Right renal cortex interstitium (tissue), 3 donors: ENCODE measurements at places on chromosomes 1 and 21. TPM values are rescaled to one million over a fixed set of nuclear protein-coding genes. Genes with fewer than 3 reads are reported as not detected.

HAO2 gene
- polyA plus RNA-seq, result 87.5 TPM

PTPN7 gene
- 0.92 TPM for polyA plus RNA-seq

GPR89A gene
- polyA plus RNA-seq, result 38.5 TPM

KCNJ9 gene
- 0.08 TPM for polyA plus RNA-seq

AQP10 gene
- not detected for polyA plus RNA-seq

DNA sequence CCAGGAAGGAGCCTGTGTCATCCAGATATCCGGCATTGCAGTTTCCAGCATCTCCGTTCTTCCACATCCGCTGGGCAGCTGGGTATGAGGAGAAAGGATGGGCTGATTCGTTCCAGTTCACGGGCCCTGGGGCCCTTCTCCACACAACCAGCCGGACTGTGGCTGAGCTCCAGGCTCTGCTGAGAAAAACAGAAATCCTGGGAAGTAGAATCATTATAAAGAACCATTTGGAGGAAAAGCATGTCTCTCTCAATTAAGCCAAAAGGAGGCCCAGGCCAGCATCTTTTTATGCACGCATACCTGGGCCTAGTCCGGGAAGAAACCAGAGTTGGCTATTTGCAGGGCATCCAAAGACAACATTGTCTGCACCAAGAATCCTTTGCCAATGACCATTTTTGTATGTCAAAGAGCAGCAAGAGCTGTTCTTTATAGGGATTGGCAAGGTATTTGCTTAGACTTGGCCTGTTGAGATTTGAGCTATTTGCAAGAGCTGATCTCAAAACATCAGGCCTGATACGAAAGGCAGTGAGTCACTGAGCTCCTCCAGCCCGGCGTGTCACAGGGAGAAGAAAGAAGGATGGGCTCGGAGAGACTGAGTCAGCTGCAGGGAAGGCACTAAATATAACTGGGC lies 84.9 kb upstream of the ARHGEF16 start:
- DNase-seq, result no peak

DNA sequence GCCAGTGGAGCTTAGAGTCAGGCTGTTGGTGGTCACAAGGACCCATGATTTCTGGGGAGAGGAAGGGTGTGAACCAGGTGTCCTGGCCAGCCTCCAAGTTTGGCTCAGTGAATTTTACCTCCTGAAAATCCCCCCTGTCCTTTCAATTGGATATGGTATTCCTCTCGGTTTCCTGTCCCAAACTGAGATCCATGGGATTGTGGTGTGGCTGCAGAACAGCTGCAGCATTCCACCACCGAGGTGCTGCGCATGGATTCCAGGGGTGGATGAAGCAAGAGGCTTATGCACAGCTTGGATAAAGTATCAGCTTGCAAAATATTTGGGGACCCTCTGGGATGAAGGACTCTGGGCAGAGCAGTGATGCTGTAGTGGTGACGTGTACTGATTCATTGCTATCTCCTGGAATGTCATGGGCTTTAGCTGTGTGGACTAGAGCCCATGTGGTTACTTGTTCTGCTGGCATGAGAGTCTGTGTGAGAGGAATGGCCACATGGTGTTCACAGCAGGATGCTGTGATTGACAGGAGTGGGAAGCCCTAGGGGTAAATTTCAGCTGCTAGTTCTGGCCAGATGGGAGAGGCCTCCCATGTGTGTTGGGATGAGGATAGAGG lies 148.7 kb upstream of the SPAG17 start:
- DNase-seq, result no peak

GRCh38 chr21:38208118-38208517 lies 48.7 kb upstream of the KCNJ15 start:
- DNase-seq, result no peak

DNA sequence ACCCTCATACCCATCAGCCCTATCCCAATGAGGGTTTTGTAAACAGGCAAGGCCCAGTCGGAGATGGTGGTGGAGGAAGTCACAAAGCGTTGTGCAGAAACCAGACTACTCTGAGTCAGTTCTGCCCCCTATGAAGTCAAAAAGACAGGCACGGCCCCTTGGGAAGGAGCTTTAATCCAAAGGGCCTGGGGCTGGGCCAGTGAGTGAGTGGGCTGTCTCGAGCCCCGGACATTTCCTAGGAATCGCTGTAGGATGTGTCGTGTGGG lies 442 bp upstream of the AHCYL1 start:
- no peak for DNase-seq

- no peak for DNase-seq
Measured at GRCh38 chr1:183227422-183228346, 41.6 kb downstream of the LAMC2 start.

DNA sequence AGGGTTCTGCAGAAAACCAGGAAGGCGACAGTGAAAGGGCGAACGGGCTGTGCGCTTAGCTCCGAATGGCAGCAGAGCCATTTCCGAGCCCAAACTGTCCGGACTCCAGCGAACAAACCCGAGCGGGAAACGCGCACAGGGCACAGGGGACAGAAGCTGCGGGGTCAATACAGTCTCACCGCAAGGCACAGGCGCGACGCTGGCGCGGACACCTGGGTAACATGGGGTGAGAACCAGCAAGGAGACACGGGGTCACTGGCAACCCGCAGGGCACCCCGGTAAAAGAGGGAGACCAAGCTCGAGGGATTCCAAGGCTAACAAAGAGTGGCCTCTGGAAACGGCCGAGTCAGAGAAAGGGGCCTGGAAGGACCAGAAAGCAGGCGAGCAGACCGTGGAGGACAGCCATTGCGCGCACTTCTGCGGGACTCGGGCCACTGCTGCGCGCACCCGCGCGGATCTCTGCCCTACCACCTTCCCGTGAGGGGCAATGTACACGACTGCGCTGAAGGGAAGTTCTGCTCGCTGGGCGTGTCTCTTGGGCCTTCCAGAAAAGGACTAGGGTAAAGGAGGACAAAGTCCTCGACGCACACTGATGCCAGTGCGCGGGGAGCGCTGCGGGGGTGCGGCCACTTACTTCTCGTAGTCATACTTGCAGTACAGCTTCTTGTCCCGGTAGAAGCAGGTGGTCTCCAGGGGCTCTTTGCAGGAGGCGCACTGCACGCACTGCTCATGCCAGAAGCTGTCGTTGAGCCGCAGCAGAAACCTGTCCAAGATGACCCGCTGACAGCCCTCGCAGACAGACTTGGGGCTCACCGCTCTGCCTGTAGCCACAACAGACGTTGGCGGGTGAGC lies 3.8 kb downstream of the LMX1A start:
- DNase-seq, result no peak

GRCh38 chr1:199685369-199685768 lies 342.1 kb upstream of the NR5A2 start:
- no peak for DNase-seq

GRCh38 chr1:229629261-229629660 lies 3.2 kb downstream of the URB2 start:
- no peak for DNase-seq

- no peak for DNase-seq
Measured at GRCh38 chr1:55980582-55980981, 598.8 kb downstream of the PLPP3 start.
